H9 (cell line): ENCODE measurements at places on chromosomes 2 and 18. TPM values are rescaled to one million over a fixed set of nuclear protein-coding genes. Genes with fewer than 3 reads are reported as not detected.

Gene TIGD1
- 4.8 and 6.3 TPM in 2 replicates for total RNA-seq

Gene RNF125
- 8.3 and 9.4 TPM in 2 replicates for total RNA-seq

DNA sequence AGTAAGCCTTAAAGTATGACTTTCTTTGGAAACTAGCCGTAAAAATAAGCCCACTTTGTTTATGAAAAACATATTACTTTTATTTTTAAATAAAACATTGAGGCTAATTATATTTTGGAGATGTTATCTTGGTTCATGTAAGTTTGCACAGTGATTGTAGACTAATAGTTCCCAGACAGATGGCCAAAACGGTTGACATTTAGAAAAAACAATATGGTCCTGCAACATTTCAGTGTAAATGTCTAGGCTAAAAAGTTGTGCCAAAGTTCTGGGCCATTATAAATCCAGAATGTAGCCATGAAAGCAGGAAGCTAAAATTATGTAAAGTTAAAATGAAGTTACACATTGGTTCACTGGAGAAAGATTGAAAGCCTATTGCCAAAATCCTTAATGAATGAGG is 43.6 kb downstream of the SLC5A7 start:
- H3K27me3 ChIP-seq = no peaks in the 10 kb centered on the region
- peaks cover 8% of the 10 kb centered on the region for H3K36me3 ChIP-seq
- no peak overlapping the region for H3K27ac ChIP-seq
- H3K4me1 ChIP-seq = no peaks in the 10 kb centered on the region
- H3K4me3 ChIP-seq = no peak overlapping the region

Gene FKBP1B
- total RNA-seq = 59.7 and 61.6 TPM in 2 replicates

DNA sequence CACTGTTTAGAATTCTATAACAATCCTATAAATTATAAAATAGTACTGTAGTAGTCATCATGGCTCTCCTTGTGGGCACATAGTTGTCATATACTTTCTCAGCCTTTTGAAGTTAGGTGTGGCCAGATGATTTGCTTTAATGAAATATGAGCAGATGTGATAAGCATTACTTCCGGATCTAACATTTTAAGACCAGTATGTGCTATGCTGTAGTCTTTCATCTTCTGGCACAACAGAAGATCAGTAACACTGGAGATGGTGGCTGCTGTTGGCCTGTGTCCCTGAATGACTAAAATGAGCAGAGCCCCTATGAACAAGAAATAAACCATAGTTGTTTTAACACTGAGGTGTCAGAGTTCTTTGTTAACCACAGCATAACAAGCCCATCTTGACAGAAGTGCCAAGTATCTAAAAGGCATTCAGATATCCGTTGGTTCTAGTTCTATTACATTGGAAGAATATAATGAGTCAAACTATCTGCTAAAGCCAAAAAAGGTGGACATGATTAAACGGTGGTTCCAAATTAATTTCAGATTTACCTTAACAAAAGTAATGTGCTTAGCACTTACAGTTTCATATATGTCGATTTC is 6.3 kb downstream of the MEX3C start:
- no peak for DNase-seq
- H3K4me1 ChIP-seq = peaks cover 4% of the 10 kb centered on the region; the same call in 1 of the 2 replicates
- H3K4me3 ChIP-seq = no peak overlapping the region
- no peaks in the 10 kb centered on the region for H3K27me3 ChIP-seq

- H3K27me3 ChIP-seq = no peaks in the 10 kb centered on the region
- H3K4me1 ChIP-seq = no peaks in the 10 kb centered on the region
- H3K36me3 ChIP-seq = peaks cover 20% of the 10 kb centered on the region
- H3K4me3 ChIP-seq = no peak overlapping the region
These were observed 912.5 kb upstream of the CRIM1 start for GRCh38 chr2:35443087-35443486.

DNA sequence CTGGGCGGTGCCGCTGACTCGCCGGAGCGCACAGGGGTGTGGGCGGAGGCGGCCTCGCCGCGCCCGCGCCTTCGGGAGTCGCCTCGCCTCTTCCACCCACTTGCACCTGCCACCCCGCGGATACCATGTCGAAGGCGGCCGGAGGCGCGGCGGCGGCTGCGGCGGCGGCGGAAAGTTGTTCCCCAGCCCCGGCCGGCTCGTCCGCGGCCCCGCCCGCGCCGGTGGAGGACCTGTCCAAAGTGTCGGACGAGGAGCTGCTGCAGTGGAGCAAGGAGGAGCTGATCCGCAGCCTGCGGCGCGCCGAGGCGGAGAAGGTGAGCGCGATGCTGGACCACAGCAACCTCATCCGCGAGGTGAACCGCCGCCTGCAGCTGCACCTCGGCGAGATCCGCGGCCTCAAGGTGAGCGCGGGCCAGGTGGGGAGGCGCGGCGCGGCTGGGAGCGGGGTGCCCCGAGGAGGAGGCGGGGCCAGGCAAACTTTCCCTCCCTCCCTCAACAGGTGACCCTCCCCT is 766 bp downstream of the CCDC85A start:
- DNase-seq = peak; percentile 41
- H3K36me3 ChIP-seq = no peaks in the 10 kb centered on the region
- H3K27ac ChIP-seq = no peak overlapping the region
- H3K27me3 ChIP-seq = peaks cover 56% of the 10 kb centered on the region
- H3K4me3 ChIP-seq = peak overlapping the region; percentile 47

DNA sequence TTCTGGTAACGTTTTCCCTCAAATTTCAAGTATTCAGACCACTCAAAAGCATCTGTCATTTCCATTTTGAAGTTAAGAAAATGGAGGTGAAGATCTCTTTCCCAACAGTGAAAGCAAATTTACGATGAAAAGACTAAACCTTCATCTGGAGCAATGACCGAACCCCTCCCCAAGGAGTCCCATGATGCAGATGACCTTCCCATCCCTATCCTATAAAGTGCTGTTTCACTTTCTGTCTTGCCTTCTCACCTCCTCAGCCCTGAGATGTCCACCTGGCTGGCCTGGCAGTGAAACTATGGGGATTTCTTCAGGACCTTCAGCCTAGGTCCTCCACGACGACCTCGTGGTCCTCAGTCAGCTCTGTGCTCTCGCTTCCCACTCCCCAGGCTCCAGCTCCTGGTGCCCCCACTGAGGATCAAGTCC is 925 bp upstream of the NPC1 start:
- peak overlapping the region; percentile 97 for H3K4me3 ChIP-seq
- H3K36me3 ChIP-seq = no peaks in the 10 kb centered on the region
- H3K27me3 ChIP-seq = no peaks in the 10 kb centered on the region
- no peak overlapping the region for H3K27ac ChIP-seq
- peaks cover 4% of the 10 kb centered on the region; the same call in 1 of the 2 replicates for H3K4me1 ChIP-seq
- no peak for DNase-seq

Gene GALNT13
- 6.6 and 6.7 TPM in 2 replicates for total RNA-seq

- H3K4me3 ChIP-seq = no peak overlapping the region
- H3K36me3 ChIP-seq = no peaks in the 10 kb centered on the region; the same call in 1 of the 2 replicates
- DNase-seq = no peak
- no peak overlapping the region for H3K27ac ChIP-seq
- no peaks in the 10 kb centered on the region for H3K4me1 ChIP-seq
- H3K27me3 ChIP-seq = no peaks in the 10 kb centered on the region
These were observed 45.8 kb downstream of the NEMP2 start for GRCh38 chr2:190488516-190489233.

Gene TMEM247
- total RNA-seq = not detected in 2 replicates

DNA sequence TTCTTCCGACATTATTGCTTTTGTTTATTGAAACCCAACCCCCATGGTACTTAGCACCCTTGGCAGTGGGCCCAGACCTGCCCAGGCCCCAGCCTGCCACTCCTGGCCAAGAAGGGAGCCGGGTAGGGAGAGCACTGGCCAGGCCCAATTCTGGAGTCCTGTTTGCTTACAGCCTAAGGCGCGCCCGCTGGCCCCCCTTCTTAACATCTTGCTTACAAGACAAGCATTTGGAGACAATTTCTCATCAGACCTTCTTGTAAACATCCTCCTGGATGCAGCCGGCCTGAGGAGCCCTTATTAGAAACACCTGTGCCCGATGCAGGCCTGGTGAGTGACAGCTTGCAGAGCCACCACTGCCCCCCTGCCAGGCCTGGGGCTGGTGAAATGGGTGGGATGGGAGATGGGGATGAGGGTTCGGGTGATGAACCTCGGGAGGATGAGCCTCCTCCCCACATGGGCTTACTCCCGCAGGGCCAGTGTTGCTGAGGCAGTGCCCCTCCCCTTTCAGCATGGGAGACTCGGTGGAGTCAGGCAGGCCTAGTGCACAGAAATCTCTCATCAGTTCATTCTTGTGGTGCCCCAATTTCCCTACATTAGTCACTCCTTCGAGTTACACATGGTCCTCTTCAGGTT is 217.5 kb downstream of the CYP26B1 start:
- H3K4me1 ChIP-seq = no peaks in the 10 kb centered on the region
- peak; percentile 15 for DNase-seq
- H3K27ac ChIP-seq = no peak overlapping the region
- no peaks in the 10 kb centered on the region for H3K27me3 ChIP-seq
- H3K4me3 ChIP-seq = no peak overlapping the region
- no peaks in the 10 kb centered on the region for H3K36me3 ChIP-seq

DNA sequence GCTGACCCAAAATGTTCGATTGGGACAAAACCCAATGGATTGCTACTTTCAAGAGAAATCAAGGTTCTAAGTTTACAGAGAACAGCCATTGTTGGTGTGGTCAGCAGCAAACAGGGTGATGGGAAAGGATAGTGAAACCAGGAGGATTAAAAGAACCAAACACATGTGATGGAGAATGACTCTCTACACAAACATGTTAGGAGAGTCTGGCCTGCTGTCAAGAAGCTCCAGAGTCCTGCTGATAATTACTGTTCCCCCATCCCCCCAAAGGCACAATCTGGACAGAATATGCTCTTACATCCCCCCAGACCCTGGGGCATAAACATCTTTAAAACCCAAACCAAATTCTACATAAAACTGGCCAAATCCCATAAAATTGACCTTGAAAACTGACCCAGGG is 32.0 kb upstream of the ACYP2 start:
- H3K4me1 ChIP-seq = no peaks in the 10 kb centered on the region
- no peak for DNase-seq
- H3K27me3 ChIP-seq = no peaks in the 10 kb centered on the region
- H3K4me3 ChIP-seq = no peak overlapping the region
- H3K27ac ChIP-seq = no peak overlapping the region

GRCh38 chr2:32768387-32769174 is 140.7 kb downstream of the TTC27 start:
- H3K27ac ChIP-seq = no peak overlapping the region
- no peaks in the 10 kb centered on the region for H3K27me3 ChIP-seq
- no peak for DNase-seq
- no peaks in the 10 kb centered on the region for H3K4me1 ChIP-seq
- no peak overlapping the region for H3K4me3 ChIP-seq
- 0 out of 2 replicates have a peak, but pooled peaks cover 2% of the 10 kb centered on the region for H3K36me3 ChIP-seq

GRCh38 chr18:60508108-60508507 is 135.5 kb upstream of the MC4R start:
- no peak overlapping the region for H3K4me3 ChIP-seq
- no peaks in the 10 kb centered on the region for H3K27me3 ChIP-seq
- no peak overlapping the region for H3K27ac ChIP-seq

Gene GALR1
- total RNA-seq = 0.02 and 0.07 TPM in 2 replicates

GRCh38 chr2:44616667-44617155 is 255.0 kb downstream of the CAMKMT start:
- peaks cover 4% of the 10 kb centered on the region; the same call in 1 of the 2 replicates for H3K4me1 ChIP-seq
- no peak overlapping the region for H3K4me3 ChIP-seq
- no peaks in the 10 kb centered on the region for H3K27me3 ChIP-seq

DNA sequence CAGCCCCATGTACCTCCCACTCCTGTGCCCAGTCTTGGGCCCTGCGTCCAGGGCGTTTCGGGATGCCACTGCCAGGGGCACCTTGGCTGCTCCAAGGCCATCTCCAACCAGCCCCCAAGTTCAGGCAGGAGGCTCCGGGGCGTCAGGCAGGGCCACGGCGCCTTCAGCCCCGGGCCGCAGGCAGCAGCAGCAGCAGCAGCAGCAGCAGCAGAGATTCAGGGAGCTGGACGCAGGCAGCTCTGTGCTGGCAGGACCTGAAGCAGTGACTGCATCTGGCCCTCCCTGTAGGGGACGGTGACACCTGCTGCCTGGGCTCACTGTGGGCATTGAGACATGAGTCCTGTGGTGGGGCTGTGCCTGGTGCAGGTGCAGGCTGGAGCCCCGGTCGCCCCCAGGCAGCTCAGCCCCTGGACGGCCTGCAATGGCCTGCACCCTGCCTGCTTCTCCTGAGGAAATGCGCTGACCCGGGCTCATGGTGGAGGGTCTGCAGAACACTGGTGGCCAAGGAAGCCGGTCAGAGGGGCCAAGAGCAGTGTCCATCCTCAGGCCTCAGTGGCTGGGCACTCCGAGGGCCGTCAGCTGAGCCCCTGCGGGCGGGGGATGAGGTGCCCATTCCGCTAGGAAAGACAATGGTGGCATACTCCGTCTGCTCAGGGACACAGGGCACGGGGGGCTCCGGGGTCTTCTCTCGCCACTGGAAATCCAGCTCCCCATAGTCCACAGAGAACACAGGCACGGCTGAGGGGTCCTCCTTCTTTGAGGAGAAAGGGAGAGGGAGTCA is 8.0 kb downstream of the PDCD1 start:
- H3K4me1 ChIP-seq = no peaks in the 10 kb centered on the region
- H3K27ac ChIP-seq = no peak overlapping the region
- H3K27me3 ChIP-seq = no peaks in the 10 kb centered on the region
- no peak overlapping the region for H3K4me3 ChIP-seq
- H3K36me3 ChIP-seq = no peaks in the 10 kb centered on the region

GRCh38 chr2:38876407-38876806 is 631 bp downstream of the MORN2 start:
- no peak for DNase-seq
- peak overlapping the region; percentile 96 for H3K4me3 ChIP-seq
- H3K27me3 ChIP-seq = no peaks in the 10 kb centered on the region
- H3K27ac ChIP-seq = no peak overlapping the region
- H3K36me3 ChIP-seq = peaks cover 1% of the 10 kb centered on the region; the same call in 1 of the 2 replicates
